ENCODE measurements at places on chromosomes 3 and 15. TPM values are rescaled to one million over a fixed set of nuclear protein-coding genes. Genes with fewer than 3 reads are reported as not detected.

DNA sequence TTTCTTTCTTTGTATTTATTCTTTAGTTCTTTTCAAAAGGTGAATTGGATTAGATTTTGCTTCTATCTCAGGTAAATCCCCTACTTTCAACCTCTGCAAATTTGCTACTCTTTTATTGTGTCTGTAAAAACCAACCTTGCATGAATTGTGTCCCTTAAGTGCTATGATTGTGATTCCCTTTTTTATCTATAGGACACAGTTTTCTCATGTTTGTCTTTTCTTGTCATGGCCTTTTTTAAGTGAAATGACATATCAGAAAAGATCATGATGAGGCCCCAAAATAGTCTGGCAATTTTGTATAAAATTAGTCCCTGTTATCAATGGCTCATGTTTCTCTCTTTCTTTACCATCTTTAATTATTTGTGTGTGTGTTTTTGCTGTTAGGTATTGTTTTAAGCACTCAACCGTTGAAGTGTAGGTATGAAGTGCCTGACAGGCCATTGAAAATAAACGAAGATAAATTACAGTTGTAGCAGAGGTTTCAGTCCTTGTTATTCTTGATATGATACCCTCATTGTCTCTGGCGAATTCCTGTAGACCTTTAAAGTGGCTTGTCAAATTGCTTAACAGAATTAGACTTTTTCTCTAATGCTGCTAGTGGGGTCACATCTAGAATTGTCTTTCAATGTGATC, 184.3 kb downstream of the UBE2E2 start:
- no peak overlapping the region for H3K27ac ChIP-seq
- H3K4me3 ChIP-seq: no peak overlapping the region
- H3K27me3 ChIP-seq: no peaks in the 10 kb centered on the region
- no peak for DNase-seq
- no peaks in the 10 kb centered on the region for H3K36me3 ChIP-seq

- no peaks in the 10 kb centered on the region for H3K36me3 ChIP-seq
- no peaks in the 10 kb centered on the region for H3K4me1 ChIP-seq
- H3K4me3 ChIP-seq: no peak overlapping the region
- no peak for DNase-seq
- no peaks in the 10 kb centered on the region for H3K27me3 ChIP-seq
Measured at GRCh38 chr15:33243869-33244268, 49.4 kb upstream of the FMN1 start.

GRCh38 chr15:73996267-73996666, 1.8 kb downstream of the PML start:
- H3K4me3 ChIP-seq: no peak overlapping the region
- no peaks in the 10 kb centered on the region for H3K36me3 ChIP-seq
- H3K4me1 ChIP-seq: peaks cover 42% of the 10 kb centered on the region
- H3K27me3 ChIP-seq: no peaks in the 10 kb centered on the region
- H3K27ac ChIP-seq: no peak overlapping the region
- no peak for DNase-seq

The GOLGA6L4 gene
- total RNA-seq: 5.4 TPM

The DUOXA2 gene
- not detected for total RNA-seq
